ENCODE measurements at places on chromosomes 6 and 20.

DNA sequence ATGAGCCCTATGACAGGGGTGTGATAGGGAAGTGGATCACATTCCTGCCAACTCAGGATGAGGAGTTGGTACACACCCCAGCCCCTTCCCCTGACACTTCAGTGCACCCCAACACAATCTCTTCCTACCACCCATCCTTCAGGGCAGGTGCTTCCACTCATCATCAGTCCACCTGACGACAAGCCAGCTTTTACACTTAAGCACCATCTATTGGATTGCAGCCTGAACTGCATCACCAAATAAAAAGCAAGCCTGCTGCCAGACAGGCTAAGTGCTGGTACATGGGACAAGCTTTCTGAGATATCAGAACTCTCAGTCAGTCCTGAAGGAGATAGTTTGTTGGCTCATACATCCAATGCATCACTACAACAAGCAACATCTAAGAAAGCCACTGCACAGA lies 69.0 kb upstream of the TMEM200A start:
- no peak for DNase-seq

DNA sequence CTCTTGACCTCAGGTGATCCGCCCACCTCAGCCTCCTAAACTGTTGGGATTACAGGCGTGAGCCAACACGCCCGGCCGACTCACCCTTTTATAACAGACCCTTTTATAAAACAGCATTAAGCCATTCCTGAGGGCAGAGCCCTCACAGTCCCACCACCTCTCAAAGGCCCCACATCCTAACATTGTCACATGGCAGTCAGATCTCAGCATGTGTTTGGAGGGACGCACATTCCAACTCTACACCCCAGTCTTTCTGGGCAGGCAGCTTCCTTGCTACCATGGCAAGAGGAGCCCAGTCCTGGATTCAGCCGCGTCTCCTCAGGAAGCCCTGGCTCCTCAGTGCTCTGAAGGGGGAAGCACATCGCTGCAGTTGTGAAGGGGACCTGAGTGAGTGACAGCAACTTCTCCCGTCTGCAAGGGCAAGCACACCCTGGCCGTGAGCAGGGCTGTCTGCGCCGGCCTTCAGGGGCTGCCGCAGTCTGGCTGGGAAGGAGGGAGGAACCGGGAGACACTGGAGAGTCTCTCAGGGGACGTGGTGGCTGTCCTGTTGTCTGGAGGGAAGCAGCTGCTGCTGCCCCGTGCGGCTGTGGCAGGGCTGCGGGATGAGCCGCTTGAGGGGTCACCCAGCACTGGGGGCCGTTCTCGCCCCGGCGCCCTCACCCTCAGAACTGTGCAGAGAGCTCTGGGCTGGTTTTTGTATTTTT lies 15.9 kb downstream of the OSBPL2 start:
- no peak for DNase-seq

DNA sequence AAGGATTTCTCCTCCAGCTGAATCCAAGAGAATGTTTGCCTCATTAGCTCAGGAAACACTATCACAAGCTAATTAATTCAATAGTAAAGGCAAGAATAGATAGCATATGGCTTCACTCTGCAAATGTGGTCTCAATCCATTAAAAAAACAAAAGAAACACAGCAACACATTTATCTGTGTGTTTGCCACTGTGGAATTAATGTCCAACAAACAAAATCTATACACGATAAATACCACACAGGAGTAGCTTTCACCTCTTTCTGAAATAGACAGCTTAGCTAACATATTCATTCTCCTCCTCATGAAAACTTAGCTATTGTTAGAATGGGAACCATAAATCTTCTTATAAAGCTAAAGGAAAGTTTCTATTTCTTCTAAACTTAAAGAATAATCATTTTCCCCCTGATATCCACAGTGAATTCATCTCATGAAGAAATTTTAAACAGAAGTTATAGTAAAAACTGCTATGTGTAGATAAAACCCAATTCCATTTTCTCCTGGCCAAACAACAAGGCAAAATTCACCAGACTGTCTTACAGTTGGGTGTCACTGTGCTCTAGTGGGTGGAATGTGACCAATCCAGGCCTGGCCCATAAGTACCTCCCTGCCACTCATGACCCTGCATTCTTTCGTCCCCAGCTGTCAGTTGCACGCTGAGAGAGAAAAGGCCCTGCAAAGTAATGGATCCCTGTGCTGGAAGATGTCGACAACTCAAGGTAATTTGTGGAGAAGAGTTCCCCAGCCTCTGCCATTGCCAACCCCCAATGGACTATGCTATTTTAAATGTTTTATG lies 92.9 kb upstream of the NRSN1 start:
- no peak for DNase-seq

DNA sequence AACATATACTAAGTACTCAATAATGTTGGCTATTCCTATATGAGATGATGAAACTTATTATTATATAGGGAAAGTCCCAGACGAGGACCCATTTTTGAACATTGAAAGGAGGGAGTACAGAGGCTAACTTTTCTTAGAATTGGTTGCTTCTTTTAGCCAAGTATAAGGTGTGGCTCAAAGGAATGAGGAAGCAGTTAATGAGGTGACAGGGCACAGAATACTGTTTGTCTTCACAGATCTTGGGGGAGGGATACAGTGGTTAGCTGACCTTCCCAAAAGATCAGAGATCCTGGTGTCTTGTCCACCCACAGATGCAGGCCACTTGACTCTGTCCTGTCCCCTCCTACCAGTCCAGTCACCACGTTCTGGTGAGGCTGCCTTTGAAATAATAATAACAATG lies 67.8 kb upstream of the EPB41L1 start:
- DNase-seq: no peak

DNA sequence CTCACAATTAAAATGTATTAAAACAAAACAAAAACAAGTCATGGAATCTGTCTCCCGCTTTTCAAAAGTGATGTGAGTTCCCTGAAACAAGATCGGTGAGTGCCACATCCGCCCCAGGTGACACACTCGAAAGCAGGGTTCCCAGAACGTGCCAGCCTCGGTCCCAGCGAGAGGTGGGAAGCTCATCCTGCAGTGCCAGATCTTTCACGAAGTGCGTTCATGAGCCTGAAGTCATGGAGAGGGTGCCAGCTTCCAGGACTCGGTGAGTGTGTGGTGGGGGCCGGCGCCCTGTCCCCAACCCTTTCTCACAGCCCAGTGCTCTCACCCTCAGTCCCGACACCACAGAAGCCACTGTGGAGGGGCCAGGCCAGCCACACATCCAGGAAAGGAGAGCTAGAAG lies 127.4 kb downstream of the WDR27 start:
- DNase-seq: no peak

GRCh38 chr6:72832271-72832670 lies 210.4 kb downstream of the KCNQ5 start:
- no peak for DNase-seq

DNA sequence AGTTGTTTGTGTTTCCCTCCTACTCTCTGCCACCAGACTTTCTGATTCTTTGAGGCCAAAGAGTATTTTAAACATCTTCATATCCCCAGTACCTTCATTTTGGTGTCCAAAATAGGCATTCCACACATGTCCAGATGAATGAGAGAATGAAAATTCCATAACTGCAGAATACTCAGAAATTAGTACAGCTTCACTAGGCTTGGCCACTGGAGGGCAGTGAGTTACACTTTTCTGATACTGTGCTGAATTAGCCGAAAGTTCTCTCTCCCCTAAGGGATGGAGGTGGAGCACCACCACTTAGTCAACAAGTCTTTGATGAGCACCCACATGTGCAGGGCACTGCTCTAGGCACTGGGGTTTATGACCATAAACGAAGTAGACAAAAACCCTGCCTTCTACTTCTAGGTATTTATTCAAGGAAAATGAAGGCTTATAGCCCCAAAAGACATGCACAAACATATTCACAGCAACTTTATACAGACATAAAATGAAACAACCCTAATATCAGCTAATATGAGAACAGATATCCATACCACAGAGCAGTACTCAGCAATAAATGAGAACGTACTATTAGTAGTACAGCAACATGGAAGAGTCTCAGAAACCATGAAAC lies 46.1 kb upstream of the TMEM217 start:
- no peak for DNase-seq

DNA sequence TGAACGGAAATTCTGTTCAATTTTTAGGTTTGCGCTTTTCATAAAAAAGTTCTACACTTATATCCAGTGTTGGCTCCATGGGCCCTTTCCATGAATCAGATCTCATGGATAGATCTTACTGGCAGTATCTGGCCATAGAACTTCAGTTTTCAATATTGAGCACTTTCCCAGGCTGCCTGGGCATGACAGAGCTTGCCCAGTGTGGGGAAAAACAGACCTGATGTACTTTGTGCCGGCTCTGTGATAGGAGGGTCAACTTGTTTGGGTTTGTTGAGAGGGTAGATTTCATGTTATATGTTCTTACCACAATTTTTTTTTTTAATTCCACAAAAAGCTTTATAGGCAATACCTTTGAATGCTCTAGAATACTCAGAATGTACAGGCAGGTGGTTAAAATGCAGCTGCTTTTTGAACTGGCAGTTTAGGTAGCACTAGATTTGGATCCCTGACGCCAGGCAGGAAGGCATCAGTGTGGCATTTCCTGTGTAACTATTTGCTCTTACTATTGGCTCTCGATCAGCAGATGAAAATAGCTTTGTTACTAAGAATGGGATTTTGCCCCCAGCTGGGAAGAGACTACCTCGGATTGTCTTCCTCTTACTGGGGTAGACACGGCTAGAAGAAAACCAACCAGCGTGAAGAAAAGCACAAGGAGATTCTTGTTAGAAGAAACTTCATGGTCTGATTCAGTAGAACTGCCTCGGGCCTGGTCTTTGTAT lies 404.9 kb upstream of the SOX4 start:
- no peak for DNase-seq

GRCh38 chr20:61737812-61738443 lies 327.8 kb downstream of the TAF4 start:
- no peak for DNase-seq

DNA sequence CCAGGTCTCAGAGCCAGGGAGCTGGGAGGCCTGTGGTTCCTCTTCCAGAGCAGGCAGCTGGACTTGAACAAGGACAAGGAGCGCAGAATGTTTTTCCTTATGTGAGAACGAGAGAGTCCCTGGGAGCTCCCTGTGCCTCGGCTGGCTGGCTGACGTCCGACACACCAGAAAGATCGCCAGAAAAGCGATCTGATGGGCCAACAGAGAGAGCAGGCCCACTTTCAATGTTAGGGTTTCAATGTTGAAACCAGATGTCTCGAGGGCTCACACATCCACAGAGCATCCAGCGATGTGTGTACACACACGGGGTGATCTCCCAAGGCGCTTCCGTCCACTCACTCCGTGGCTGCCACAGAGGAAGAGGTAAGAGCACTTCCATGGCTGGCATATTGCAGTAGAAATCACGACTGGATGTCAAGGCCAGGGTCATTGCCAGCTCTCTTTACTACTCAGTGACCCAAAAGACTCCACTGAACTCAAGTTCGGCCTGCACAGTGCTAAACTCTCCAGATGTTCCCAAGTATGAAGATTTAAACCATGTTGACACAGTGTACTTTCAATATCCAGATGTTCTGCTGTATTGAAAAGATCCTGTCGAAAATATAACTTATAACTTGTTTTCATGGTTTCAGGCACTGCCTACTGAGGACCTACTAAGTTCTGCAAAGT lies 70.8 kb upstream of the FOXC1 start:
- no peak for DNase-seq

DNA sequence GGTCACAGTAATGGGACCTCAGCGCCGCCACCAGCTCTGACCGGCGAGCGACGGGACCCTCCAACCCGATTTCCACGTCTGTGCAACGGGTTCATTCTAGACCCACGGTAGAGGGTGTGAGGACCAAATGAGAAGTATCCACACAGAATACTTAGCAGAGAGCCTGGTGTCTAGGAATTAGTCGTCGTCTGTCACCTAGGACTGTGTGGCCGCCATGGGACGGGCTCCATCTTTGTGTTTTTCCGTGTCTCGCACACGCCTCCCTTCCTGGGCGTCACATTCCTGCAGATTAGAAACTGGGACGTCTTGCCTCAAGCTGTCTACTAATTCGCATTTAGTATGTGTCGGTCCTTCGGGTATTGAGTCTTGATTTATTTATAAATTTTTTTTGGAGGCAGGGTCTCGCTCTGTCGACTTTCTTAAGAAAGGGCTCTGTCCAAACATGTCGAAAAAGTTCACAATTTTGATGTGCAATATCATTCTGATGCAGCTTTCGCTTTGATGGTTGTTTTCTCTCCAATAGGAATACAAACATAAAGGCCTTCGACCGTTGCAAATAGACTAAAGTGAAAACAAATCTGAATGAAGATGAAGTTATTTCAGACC lies 563 bp downstream of the MGME1 start:
- no peak for DNase-seq

- no peak for DNase-seq
Observed at GRCh38 chr20:45337367-45338120, 10.7 kb downstream of the SDC4 start.

GRCh38 chr6:36524871-36525270 lies 22.4 kb downstream of the STK38 start:
- no peak for DNase-seq

- DNase-seq: no peak
Observed at GRCh38 chr6:1761477-1761877, 151.8 kb downstream of the FOXC1 start.

DNA sequence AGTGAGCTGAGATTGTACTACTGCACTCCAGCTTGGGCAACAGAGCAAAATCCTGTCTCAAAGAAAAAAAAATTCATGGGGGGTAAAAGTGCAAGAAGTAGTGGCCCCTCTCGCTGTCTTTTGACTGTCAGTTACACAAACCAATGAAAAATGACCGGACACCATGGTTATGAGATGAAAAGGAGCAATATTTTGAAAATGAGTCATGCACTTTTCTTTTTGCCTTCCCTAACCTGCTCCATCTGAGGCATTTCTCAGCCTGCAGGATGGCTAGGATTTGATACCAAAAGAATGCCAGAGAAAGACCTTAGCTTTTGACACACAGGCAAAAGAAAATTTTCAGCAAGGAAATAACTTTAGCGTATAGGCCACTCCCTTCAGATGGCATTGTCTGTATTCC lies 181.7 kb upstream of the ARID1B start:
- no peak for DNase-seq
